ENCODE measurements at places on chromosomes 5 and 9. TPM values are rescaled to one million over a fixed set of nuclear protein-coding genes. Genes with fewer than 3 reads are reported as not detected.

The NMUR2 gene
- not detected for total RNA-seq

The NFIB gene
- 9.1 TPM for total RNA-seq

The ZNF883 gene
- 1.8 TPM for total RNA-seq

The THBS4 gene
- total RNA-seq = under 0.01 TPM

The SETX gene
- total RNA-seq = 32.9 TPM

The ADAMTS12 gene
- 31.7 TPM for total RNA-seq

The OR1Q1 gene
- total RNA-seq = not detected

The MYORG gene
- 1.7 TPM for total RNA-seq

The PCDHAC2 gene
- not detected for total RNA-seq

The PRRX2 gene
- total RNA-seq = not detected

The GARIN3 gene
- total RNA-seq = not detected

The BRD3OS gene
- 16.4 TPM for total RNA-seq

The PAPPA gene
- total RNA-seq = 0.20 TPM

The SPINK7 gene
- total RNA-seq = not detected

The TMC1 gene
- total RNA-seq = 0.29 TPM

The MATR3 gene
- 241 TPM for total RNA-seq

The NUDT12 gene
- total RNA-seq = 12.0 TPM

The ELOVL7 gene
- not detected for total RNA-seq

The HDAC3 gene
- 43.9 TPM for total RNA-seq

The SPATA9 gene
- not detected for total RNA-seq

The STPG3 gene
- total RNA-seq = not detected

The IL31RA gene
- 0.68 TPM for total RNA-seq

The SMIM27 gene
- 9.1 TPM for total RNA-seq

The DBH gene
- total RNA-seq = not detected

The CARD6 gene
- total RNA-seq = 2.5 TPM

The CAMSAP1 gene
- total RNA-seq = 6.2 TPM

The PCDHGC4 gene
- 0.78 TPM for total RNA-seq

The LECT2 gene
- total RNA-seq = not detected

The HTR4 gene
- total RNA-seq = not detected

The KDM3B gene
- total RNA-seq = 24.0 TPM

The CCNB1 gene
- total RNA-seq = 526 TPM

The SHISAL2B gene
- total RNA-seq = not detected

The PCDHB5 gene
- 0.60 TPM for total RNA-seq

The PKD2L2 gene
- total RNA-seq = not detected

The AQP7 gene
- total RNA-seq = not detected

Measured in RPMI7951 (cell line).